CD4-positive, alpha-beta T cell treated with Interleukin-6 at 100 ng/mL for 8 hours (primary cell): ENCODE measurements at places on chromosomes 12 and 14.

DNA sequence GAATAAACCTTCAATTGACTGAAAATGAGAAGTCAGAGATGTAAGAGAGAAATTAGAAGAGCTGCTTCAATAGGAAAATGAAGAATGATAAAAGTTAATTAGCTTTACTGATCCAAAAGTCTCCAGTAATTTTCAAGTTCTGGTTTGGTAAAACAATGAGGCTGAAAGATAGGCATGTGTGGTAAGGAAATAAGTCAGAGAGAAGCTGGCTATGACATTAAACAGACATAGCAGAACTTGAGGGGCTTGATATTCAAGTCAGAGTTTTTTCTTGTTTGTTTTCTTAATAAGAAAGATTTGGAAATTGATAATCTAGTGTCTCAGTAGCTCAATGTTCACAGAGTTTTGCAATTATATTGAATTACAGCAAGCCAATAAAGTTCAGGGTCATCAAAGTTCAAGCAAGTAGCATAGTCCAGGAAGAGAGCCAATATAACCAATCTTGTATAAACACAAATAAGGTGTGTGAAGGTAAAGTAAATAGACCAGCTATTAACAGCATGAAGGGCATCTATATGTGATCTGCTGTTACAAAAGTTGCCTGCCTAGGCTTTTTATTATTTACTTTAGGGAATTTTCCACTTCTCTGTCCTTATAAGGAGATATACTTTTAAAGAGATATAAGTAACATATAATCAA, 1111.5 kb downstream of the TRHDE start:
- no peak for DNase-seq

- DNase-seq = no peak
Measured at GRCh38 chr12:109640961-109641360, 67.4 kb downstream of the MVK start.

DNA sequence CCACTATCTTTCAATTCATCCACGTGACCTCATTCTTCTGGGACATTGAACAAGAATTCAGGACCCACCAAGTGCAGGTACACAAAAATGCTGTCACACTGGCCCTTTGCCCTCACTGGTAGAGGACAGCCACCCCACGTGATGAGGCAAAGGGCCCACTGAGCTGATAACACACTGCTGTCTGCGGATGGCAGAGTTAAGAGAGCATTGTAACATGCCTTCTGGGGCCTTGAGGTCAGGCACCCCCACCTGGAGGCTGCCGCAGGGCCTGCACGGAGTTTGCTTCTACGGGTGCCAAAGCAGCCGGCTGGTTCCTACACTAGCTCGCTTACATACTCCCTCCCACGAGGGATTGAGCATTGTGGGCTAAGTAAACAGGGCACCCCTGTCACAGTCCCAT, 101.0 kb downstream of the LRIG3 start:
- no peak for DNase-seq

GRCh38 chr12:109714141-109714912, 702 bp downstream of the FAM222A start:
- DNase-seq = peak; percentile 31

GRCh38 chr12:130192642-130193345, 30.5 kb downstream of the FZD10 start:
- DNase-seq = no peak

GRCh38 chr12:20289520-20289919, 78.8 kb upstream of the PDE3A start:
- DNase-seq = no peak
